H54 (cell line): ENCODE measurements at places on chromosomes 5 and 9.

DNA sequence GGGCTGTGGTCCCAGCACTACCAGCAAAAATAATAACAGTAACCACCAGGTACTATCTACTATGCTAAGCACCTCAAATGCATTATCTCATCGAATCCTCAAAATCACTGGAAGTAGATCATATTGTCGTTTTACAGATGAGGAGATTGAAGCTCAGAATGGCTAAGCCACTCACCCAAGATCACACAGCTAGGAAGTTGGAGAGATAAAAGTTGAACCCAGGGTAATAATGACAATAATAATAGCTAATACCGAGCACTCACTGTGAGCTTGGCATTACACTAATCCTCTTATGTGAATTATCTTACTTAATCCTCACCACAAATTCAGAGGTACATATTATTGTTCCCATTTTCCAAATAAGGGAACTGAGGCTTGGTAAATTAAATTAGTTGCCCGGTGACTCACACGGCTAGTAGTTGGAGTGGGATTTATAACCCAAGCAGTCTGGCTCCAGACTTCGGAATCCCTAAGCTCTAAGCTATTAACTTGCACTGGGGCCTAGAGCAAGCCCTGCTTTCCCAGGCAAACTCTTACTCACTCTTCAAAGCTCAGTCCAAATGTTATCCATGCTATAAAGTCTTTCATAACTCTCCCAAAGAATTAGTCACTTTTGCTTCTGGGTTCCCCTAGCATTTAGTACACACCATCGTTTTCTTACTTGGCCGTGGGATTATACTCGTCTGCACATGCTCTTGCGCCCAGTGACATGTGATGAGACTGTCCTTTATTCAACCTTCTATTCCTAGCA, 3.8 kb downstream of the ARSI start:
- peak; percentile 94 for DNase-seq

- no peak for DNase-seq
Measured at GRCh38 chr9:138009803-138010690, 132.5 kb downstream of the CACNA1B start.

DNA sequence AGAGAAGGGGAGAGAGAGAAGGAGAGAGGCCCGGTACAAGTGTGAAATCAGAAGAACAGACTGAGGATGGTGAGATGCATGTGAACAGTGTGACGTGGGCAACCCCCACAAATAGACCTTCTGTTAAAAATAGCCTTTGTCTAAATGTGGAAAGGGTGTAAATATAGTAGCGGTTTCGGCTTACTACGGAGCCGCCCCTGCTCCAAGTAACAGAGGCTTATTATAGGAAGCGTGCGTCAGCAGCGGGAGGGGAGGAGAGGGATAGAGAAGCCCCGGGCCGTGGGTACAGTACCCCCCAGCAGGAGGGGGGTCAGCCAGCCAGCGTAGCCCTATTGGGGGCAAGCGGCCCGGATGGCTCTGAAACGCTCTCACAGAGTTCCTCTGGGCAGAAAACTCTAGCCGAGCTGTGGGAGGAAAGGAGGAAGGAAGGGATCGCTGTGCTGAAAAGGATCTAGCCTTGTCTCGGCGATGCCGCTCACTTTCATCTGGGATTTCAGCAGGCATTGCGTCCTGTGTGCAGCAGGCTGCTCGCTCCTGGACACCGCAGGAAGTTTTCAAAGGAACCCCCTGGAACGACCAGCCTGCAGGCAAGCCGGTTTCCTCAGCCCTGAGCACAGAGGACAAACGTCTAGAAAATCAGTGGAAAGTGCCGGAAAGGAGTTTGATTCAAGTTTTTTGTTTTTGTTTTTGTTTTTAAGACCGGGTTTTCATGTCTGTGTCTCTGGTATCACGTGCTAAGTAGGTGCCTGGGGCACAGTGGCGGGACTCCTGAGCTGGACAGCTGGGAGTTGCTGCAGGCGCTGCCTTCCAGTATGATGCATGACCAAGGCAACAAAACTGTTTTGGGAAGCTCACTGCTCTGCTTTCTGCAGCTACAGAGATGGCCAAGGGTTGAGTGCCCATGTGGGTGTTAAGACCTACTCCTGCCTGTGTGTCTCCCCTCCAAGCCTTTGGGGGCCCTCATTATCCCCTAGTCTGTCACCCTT, 146.6 kb downstream of the SEC61B start:
- no peak for DNase-seq

- no peak for DNase-seq
Measured at GRCh38 chr9:100126423-100126822, 27.4 kb downstream of the INVS start.

DNA sequence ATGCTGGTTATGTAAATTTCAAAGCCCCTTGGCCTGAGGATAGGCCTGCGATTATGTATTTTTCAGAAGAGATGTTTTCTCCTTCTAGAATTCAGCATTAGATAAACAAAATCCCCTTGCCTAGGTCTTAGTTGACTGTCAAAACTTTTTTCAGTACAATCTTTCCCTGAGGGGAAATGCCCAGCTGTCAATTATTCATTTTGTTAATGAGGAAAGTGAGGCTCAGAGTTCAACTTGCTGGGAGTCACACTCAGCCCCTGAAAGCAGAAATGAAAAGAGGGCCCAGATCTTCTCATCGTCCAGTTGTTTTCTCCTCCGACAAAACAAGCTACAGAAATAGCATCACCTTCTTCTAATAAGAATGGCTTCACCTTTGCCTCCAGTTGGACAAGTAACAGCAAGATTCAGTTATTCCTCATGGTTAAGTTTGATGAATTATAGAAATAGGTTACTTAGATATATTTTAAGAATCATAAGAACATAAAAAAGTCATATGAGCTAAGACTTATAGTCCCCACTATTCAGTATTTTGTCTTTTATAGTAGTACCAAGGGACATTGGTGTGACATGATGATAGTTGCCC, 627.1 kb upstream of the WWC1 start:
- DNase-seq, result no peak

- no peak for DNase-seq
Measured at GRCh38 chr9:76585487-76586389, 126.8 kb downstream of the GCNT1 start.

GRCh38 chr9:78103971-78104433, 72.4 kb upstream of the GNAQ start:
- DNase-seq, result no peak

- no peak for DNase-seq
Measured at GRCh38 chr9:110746211-110746930, 77.8 kb downstream of the MUSK start.

DNA sequence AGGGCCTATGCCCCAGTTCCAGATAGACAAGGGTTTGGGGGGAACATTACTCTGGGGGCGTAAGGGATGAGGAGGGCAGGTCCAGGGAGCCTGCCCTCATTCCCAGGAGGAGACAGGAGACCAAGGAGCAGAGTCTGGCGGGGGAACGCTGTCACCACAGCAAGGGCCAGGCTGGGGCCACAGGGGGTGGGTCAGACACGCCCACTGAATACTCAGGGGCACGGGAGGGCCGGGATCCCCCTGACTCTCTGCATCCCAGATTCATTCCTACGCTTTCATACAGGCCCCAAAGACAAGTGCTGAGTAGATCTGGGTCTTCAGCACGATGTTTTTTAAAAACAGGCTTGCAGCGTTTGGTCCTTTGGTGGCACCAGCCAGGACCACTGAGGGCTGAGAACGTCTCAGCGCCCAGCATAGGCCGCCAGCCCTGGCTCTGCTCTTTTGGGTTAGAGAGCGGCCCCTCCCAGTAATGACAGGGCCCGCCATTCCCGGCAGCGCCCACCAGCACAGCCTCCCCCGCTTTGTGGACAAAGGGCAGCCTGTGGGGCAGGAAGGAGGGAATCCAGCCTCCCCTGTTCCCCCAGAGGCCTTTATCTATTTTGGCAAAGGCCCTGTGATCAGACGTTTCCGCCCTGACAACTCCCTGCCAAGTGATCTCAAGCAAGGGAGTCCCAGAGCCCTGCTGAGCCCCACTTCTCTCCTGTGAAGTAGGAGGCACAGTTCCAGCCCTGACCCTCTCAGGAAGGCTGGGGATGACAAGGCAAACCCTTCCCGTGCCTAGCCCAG, 24.9 kb downstream of the NEK6 start:
- no peak for DNase-seq

- no peak for DNase-seq
Measured at GRCh38 chr9:113506090-113506589, 42.6 kb downstream of the RGS3 start.
